Upper lobe of right lung (tissue), 1 donor: ENCODE measurements at places on chromosomes 11 and 22.

DNA sequence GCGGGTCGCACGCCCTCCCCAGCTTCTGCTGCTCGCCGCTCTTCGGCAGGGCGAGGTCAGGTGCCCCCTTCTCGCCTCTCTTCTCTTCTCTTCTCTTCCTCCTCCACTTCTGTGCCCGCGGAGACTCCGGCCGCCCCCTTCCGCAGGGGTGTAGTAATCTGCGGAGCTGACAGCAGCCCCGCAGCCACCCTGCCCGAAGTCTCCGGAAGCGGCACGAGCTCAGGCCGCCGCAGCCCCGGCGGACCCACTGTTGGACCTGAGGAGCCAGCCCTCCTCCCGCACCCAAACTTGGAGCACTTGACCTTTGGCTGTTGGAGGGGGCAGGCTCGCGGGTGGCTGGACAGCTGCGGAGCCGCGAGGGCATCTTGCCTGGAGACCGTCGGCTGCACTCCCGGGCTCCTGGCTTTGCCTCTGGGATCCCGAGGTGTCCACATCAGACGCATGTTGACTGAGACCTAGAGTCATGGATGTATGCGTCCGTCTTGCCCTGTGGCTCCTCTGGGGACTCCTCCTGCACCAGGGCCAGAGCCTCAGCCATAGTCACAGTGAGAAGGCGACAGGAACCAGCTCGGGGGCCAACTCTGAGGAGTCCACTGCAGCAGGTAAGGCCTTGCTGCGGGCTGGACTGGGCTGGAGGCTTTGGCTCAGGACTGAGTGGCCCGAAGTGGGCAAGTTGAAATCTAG is 486 bp downstream of the STIM1 start:
- DNase-seq, result peak; percentile 87

- DNase-seq, result no peak
These were observed 360.9 kb downstream of the OPCML start for GRCh38 chr11:133171374-133171773.

DNA sequence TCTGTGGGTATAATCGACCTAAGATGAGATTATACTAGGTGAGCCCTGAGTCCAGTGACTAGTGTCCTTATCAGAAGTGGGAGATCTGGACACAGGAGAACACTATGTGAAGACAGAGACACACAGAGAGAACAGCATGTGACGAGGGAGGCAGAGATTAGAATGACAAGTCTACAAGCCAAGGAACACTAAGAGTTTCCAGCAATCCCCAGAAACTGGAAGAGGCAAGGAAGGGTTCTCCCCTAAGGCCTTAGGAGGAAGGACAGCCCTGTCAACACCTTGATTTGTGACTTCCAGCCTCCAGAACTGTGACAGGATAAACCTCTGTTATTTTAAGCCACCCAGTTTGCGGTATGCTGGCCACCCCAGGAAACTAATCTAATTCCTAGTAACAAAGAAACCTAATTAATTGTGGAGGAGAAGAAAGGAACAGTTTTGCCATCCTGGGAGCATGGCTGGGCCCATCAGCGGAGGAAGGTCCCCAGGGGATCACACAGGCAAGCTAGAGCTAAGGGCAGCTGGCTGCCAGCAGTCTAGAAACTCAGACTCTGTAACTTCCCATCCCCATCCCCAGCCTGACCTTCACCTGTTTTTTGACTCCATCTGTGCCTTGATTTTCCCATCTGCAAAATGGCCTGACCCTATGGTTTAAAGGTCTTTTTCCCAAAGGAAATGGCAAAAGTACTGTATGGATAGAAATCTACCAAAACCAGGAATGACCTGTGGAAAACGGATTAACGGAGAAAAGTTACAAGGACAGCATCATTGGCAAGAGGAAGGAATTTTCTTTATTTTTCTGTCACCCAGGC is 10.3 kb upstream of the THOC5 start:
- no peak for DNase-seq

DNA sequence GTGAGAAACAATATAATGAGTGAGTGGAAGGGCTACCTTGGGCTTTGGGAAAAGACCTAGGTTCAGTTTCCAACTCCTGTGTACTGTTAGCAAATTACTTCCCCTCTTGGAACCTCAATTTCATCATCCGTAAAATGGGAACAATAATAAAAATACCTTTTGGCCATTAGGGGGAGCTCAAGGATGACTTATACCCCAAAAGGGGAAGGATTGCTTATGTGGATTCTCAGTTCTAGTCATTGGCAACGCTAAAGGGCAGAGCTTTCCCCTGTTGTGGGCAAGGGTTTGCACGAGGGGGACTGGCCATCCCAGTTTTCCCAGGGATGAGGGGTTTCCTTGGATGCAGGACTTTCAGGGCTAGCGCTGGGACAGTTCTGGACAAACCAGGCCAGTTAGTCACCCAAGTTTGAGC is 3.1 kb upstream of the COMMD9 start:
- DNase-seq, result no peak

- DNase-seq, result peak; percentile 29
These were observed 956.4 kb downstream of the BRD1 start for GRCh38 chr22:48871176-48871840.

DNA sequence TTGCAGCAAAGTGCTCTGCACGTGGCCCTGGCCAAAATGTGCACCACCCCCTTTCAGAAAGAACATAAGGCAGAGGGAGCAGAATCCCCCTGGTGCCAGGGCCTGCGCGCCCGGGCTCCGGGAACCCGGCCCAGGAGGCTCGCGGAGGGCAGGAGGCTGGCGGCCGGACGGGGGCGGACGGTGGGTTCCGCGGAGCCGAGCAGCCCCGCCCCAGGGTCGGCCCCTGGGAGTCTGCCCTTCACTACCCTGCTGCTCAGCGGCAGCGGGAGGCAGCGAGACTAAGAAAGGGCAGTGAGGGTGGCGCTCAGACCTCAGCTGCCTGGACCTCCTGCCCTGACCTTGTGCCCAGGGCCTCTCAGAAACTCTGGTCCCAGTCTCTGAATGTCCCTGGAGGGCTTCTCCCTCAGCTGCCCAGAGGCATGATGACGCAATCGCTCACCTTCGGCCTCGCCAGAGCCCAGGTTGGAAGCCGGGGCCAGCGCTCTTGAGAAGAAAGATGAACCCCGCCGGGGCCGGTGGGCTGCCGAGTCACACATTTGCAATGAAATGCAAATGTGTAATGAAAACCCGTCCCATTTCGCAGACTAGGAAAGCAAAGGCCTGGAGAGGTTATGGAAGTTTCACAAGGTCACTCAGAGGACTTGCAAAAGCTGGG is 1.1 kb upstream of the CLMP start:
- DNase-seq, result no peak
